NCI-H187 treated with DMSO at 0.1 percent for 48 hours (cell line): ENCODE measurements at places on chromosomes 12 and 14.

DNA sequence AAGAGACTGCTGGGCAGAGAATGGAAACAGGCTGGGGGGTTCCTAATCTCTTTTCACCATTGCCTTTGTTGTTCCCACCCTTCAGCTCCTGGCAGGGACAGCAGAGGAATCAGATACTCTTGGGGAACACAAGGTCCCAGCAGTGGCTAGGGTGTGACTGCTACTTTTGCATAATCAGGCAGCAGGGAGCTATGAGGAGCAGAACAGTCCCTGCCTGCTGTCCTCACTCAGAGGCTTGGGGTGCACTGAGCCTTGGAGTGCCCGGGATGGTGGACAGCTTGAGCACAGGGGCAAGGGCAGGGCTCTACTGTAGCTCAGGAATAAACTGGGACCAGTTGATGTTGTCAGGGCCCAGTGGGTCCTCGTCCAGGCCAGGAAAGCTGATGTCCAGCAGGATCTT is 1.5 kb upstream of the TEX52 start:
- DNase-seq, result no peak

GRCh38 chr14:100725587-100726387 is 905 bp upstream of the DLK1 start:
- DNase-seq, result no peak

GRCh38 chr14:68627868-68628604 is 164.8 kb downstream of the ZFP36L1 start:
- DNase-seq, result no peak

DNA sequence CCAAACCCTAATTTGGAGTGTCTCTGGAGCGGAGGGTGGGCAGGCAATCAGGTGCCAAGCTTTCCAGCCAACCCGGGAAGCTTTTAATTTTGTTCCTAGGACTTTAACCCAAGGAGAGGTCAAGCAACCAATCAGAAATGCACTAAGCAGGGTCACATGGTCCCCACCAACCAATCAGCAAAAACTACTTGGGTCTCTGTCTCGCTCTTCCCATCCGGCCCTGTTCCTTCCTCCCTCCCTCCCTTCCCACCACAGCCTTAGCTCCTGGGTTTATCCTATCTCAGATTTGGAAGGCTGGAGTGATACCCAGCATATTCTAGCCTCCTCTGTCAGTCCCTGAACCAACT is 7.3 kb downstream of the HOXC5 start:
- no peak for DNase-seq

- peak; percentile 47 for DNase-seq
Measured at GRCh38 chr12:68042212-68042699, 53.0 kb downstream of the IFNG-AS1 start.

DNA sequence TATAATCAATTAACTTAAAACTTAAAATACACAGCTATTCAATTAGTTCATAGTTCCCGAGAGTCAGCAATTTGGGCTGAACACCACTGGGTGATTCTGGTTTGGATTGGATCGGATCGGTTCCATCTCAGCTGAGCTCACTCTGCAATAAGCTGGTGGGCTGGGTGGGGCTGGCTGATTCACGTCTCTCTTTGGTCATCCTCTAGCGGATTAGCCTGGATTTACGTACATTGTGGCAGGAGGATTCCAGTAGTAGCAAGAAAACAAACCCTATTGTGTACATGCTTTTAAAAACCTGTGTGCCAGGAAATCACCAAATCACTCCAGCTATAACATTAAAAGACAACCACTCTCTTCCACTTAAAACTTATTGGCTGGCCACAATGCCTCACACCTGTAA is 3.2 kb upstream of the CLEC4C start:
- DNase-seq, result no peak

- DNase-seq, result no peak
Measured at GRCh38 chr12:113341535-113341934, 6.6 kb upstream of the SLC8B1 start.

GRCh38 chr12:75909714-75910656 is 121.6 kb downstream of the PHLDA1 start:
- DNase-seq, result no peak

GRCh38 chr12:102390068-102390467 is 90.3 kb downstream of the IGF1 start:
- DNase-seq, result no peak

DNA sequence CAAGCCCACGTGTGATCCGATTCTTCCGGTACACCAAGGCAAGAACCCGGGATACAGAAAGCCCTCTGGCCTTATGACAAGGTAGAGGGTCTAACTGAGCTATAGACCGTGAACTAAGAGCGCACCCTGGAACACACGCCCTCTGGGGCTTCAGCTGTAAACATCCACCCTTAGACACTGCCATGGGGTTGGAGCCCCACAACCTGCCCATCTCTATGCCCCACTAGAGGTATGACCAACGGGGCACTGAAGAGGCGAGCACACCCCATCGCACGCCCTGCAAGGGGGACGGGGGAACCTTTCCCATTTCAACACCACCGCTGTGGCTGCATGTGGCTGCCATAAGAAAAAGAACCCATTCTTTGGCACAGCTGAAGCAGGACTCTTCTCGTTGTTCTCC is 1206.0 kb upstream of the TMEM132C start:
- no peak for DNase-seq

GRCh38 chr12:71981149-71981548 is 42.5 kb downstream of the TPH2 start:
- no peak for DNase-seq

GRCh38 chr12:26090836-26091510 is 33.9 kb downstream of the BHLHE41 start:
- no peak for DNase-seq

GRCh38 chr12:123107926-123108681 is 42.8 kb downstream of the PITPNM2 start:
- no peak for DNase-seq

- DNase-seq, result no peak
Measured at GRCh38 chr14:71833476-71833875, 98.8 kb upstream of the RGS6 start.

DNA sequence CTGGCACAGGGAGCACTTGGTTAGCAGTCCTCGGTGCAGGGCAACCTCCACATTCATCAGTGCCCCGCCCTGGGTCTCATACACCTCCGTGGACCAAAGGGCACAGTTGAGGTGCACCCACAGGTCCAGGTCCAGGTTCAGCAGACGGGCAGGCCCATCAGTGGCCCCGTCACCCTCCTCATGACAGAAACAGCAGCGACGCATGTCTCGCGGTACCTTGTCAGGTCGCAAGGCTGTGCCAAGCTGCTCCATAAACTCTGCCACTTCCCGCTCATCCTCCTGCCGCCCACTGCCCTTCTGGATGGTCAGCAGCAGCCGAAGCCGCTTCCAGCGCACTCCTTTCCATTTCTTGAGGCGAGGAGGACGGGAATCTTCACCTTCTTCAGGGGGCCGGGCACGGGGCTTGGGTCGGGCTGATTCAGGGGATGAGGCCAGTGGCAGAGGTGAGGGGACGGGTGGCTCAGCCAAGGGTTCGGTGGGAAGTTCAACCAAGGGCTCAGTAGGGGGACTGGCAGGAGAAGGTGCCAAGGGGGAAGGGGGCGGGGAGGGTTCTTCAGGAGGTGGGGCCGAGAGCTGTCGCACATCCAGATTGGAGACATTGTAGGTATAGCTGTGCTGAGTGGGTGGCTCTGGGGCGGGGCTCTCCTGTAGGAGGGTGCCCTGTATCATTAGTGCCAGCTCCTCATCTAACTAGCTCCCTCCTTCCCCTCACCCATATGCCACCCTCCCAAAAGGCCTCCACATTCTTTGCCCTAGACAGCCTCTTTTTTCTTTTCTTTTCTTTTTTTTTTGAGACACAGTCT is 8.3 kb upstream of the PRKAG1 start:
- no peak for DNase-seq

DNA sequence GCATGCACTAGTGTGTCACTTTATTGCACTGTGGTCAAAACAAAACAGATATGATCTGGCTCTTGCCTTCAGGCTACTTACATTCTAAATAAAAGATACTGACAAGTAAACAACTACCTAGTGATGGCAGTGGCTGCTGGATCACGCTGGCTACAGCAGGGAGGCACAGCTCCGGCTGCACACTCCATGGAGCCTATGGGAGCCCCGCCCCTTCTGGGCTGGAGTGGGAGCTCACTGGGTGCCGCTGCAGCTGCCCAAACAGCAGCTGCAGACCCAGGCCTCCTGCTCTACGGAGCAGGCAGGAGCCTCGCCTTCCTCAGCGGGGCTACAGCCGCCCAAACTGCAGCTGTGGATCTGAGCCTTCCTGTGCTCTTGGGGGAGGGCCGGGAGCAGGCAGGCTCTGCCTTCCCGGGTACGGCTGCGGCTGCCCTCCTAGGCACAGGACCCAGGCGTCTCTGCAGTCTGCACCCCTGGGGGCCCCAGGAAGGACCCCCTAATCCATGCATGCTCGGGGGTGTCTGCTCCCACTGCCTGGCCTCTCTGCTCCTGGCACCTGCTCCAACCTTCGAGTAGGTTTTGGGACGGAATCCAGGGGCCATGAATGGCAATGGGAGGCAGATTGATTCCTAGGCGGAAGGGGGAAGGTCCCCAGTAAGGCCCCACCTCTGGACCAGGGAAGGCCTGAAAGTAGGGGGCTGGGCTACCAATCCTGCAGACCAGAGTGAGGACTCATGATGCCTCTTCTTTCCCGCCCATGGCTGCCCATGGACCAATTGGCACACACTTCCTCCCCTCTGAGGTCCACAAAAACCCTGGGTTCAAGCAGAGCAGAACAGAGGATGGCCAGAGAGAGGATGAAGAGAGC is 253.1 kb downstream of the ANO6 start:
- no peak for DNase-seq

- no peak for DNase-seq
Measured at GRCh38 chr14:105070760-105071137, 5.5 kb upstream of the GPR132 start.

GRCh38 chr14:44564908-44565307 is 57.8 kb upstream of the FSCB start:
- DNase-seq, result no peak

DNA sequence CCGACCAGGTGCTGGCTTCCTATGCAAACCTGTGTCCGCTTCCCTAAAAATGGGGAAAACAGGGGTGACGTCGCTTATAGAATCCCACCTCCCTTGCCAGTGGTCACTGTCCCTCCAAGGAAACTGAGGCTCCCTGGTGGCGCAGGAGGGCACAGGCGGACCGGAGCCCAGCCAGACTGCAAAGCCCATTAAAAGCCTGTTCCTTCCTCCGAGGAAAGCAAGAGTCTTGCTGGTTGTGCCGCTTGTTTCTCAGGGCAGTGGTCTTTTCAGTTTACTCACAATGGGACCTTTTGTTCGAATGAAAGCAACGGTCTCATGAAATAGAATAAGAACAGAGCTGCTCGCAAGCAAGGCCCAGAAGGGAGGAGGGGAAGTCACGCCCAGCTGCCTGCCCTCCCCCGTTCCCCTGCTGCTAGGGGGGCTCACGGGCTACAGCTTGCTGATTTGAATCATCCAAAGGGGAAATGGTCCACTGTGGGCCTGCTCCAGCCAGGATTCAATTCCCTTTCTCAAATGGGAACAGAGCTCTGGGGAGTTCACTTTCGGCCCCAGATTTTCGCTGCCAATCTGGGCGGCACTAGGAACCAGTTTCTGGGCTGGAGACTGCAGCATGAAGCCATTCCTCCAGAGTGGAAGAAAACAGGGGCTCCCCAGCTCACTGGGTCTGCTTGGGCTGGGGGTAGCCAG is 4.6 kb upstream of the SELPLG start:
- DNase-seq, result no peak

DNA sequence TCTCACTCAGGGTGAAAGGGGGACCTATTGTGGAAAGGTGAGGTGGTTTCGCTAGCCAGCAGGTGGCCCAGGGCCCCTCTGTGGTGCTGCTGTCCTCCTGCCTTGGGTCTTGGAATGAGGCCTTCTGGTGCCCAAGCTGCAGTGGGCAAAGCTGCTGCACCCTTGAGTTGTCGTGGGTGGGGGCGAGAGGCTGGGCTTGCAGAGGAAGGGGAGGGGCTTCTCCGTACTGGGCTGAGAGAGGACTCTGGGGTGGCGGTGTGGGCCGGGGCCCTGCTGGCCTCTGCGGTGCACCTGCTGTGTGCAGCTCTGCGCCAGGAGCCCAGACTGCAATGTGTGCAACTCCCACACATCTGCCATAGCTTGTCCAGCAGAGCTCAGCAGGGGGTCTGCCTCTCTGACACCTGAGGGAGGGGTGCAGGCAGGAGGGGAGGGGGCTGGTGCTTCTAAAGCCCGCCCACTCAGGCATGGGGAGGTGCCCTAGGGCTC is 145.8 kb downstream of the KIF26A start:
- DNase-seq, result no peak

DNA sequence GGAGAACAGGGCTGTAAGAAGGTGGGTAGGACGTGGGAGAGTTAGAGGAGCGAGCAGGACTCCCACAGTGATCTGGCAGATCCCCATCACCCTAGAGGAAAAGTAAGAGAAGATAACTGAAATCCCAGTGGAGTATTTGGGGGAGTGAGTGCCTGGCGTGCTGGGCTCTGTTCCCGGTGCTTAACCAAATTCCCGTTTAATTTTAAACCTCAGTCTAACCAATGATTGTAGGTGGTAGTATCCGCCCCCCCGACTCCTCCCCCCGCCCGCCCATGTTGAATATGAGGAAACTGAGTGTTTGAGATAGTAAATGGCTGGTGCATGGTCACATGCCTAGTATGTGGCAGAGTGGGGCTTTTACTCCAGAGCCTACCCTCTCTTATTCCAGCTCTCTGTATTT is 1.2 kb downstream of the TARBP2 start:
- no peak for DNase-seq

DNA sequence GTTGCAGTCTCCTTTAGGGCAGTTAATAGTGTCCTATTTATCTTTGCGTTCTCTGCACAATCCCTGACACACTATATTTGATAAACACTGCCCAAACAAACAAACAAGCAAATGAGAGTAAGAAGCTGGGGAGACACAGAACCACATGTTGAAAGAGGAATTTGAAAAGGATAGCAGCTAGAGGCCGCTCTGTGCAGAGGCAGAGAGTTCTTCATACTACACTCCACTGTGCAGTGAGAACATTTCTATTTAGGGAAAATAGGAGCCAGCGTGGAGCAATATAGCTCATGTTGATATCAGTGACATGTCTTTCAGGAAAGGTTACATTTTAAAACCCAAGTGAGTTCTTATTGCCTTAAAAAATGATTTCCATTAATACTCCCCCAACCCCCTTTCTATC is 140.3 kb upstream of the SEL1L start:
- no peak for DNase-seq

DNA sequence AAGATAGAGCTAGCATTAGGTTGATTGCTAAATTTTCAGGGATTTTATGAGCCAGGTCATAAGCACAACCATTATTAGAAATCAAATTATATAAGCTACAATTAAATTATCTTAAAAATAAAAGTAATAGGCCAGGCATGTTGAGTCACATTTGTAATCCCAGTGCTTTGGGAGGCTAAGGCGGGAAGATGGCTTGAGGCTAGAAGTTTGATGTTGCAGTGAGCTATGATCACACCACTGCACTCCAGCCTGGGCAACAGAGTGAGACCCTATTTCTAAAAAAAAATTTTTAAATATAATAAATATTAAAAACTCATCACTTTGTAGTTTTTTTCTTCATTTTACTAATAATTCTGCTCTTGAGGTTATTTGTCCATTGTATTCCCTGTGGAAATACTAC is 1.9 kb upstream of the LIMA1 start:
- DNase-seq, result no peak
